ENCODE measurements at places on chromosomes 2 and 18.

GRCh38 chr2:30300456-30301221, 69.3 kb downstream of the LBH start:
- DNase-seq, result no peak

- no peak for DNase-seq
Observed at GRCh38 chr2:47534179-47534919, 131.4 kb downstream of the MSH2 start.

DNA sequence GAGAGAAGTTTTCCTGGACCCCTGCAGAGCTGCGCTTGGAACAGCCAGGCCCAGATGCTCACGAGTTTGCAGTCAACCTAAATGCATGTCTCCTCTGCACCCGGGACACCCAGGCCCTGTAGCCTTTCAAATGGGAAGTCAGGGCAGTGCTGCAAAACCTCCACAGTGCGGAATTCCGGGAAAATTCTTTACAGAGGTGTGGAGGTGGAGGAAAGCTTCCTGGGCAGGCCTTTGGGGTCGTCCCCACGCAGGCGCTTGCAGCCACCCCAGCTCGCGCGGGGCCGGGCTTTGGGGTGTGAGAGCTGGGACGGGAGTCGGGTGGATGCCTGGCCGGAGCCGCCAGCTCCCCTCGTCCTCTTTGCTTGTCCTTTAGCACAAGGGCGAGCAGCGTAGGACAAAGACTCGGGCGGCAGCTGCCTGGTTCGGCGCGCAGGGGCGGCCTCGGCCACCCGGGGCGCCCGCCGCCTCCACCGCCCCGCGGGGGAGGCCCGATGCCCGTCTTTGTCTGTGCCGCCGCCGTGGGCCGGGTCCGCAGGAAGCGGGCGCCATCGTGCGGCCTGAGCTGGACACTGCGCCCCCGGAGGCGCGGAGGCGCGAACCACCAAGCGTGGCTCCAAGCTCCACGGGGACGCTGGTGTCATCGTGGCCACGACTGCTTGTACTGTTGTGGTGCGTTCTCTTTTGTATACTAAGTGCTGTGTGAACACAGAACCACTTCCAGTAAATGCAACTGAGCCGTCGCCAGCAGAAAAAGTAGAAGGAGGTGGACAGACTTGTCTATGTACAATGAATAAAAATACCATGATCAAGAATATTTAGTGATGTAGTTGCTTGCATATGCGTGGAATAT, 28.2 kb upstream of the BCL11A start:
- peak; percentile 67 for DNase-seq

DNA sequence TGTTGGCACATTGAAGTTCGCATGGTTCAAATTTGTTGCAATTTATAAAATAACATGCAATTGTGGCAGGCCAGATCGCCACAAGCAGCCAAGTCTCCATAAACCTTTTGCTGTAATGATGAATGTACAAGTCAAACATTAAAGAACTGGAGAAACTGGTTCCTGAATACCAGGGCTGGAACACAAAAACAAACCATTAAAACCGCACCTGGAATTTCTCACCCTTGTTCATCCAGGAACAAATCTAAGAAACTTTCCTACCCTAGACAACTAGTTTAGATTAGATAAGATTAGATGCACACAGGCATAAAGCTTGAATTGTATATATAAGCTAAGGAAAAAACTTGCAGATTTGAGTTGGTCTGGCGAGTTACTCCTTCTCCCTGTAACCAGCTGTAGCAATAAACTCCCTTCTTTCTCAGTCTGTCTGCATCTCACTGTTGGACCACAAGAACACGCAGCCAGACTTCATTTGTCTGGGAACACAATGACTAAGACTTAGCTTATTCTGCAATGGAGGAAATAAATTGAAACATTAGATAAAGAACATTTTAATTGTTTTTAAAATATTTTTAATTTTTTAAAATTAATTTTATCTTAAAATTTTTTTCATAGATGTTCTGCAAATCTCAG, 1835.5 kb upstream of the LRRTM1 start:
- no peak for DNase-seq

DNA sequence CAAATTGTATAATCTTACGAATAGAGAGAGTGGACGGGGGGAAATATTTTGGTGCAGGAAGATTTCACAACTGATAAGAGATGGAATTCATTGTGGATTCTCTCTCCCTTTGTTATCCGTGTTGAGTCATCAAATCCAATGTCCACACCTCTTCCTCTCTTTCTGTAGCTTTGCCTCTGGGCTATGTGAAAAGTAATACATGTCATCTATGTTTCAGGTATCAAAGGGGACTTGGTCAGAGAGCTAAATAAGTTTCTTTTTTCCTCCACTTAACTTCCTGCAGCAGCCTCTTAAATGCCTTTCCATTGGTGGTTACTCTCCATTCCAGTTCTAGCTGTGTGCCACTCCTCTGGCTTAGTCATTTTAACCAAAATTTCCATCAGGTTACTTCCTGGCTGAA, 169.3 kb upstream of the NXPH2 start:
- DNase-seq, result no peak

GRCh38 chr18:41128126-41128525, 826.9 kb upstream of the PIK3C3 start:
- no peak for DNase-seq

GRCh38 chr18:35089382-35089781, 48.2 kb downstream of the MAPRE2 start:
- DNase-seq, result no peak

DNA sequence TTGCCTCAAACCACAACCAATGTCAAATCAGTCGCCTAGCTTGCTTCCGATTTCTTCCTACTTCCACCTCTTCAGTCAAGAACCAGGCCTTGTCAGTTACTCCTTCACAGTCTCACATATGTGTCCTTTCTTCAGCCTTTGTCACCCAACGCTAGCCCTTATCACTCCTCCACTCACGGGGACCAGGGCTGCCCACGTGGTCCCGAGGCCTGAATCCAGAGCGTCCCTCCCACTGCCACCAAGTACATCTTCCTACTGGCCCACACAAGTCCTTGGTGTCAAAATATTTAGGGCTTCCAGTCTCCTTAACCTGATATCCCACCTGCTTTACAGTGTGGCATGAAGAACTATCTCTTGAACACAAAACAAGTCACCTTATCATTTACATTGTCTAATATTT, 119.1 kb upstream of the SPRED2 start:
- no peak for DNase-seq

DNA sequence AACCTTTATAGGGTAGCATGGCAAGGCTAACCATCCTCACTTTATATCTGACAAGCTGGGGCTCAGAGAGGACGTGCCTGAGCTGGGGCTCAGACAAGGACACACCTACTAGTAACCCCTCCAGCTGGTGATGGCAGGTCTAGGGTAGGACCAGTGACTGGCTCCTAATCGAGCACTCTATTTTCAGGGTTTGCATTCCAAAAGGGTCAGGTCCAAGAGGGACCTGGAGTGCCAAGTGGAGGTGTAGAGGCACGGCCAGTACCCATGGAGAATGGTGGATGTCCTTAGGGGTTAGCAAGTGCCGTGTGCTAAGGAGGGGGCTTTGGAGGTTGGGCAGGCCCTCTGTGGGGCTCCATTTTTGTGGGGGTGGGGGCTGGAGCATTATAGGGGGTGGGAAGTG, 1.2 kb upstream of the DES start:
- DNase-seq, result no peak

- no peak for DNase-seq
Observed at GRCh38 chr2:201411421-201411820, 39.8 kb downstream of the TRAK2 start.

GRCh38 chr2:105052773-105053172, 14.9 kb downstream of the MRPS9 start:
- no peak for DNase-seq

GRCh38 chr2:170530284-170530745, 184.8 kb upstream of the SP5 start:
- DNase-seq, result no peak

- DNase-seq, result no peak
Observed at GRCh38 chr2:144354953-144355352, 165.0 kb downstream of the ZEB2 start.

GRCh38 chr2:3516831-3517230, 2.5 kb downstream of the ADI1 start:
- no peak for DNase-seq

DNA sequence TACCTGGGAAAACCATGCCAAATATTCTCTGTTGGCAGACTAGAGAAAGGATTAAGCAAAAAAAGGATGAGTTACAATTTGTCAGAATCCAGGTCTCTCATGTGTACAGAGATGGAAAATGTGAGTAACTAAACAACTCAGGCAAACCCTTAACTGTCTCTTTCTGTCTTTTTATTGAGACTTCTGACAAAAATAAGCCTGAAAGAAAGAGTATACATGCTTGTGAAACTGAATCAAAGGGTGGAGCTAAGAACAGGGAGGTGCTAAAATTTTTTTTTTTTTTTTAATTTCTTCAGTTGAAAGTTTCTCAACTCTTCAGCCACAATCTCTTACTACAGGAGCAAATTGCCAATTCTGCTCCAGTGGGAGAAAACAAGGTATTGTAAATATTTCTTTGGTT, at the start of gene SERPINB10:
SERPINB10 (plus strand) TSS at position 295 of the 400 bp plus-strand sequence. CDS start 7,553 bp downstream, outside the sequence.
- no peak for DNase-seq

DNA sequence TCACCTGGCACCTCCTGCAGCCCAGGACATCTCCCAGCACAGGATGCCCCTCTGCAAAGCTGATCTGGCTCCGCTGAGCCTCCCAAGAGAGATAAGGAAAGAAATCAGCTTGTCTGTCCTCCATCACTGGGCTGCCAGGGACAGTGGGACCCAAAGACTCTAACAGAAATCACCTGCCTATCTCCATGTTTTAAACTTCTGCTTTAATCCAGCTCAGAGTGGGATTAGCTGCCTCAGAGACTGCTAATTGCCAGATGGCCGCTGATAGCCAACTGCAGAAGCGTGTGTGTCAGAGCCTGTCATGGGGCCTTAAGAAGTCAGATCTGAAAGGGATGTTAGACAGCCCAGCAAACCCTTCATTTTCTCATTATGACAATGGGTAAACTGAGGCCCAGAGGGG, 389.4 kb upstream of the KLHL29 start:
- no peak for DNase-seq

DNA sequence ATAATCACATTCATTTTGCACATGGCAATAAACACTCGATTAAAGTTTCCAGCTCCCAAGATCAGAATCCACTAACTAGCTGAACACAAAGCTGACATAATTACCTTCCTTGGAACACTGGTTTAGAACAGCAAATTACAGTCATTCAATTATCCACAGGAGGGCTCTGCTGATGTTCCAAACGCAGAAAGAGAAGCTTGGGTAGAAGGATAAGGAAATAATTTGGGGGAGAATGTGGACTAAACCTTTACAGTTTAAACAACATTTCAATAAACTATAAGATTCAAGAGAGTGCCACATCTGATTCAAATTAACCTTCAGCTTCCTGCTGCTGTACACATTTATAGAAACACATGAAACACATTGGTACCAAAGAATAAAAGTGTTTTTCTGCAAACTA, 67.8 kb upstream of the ARL4C start:
- no peak for DNase-seq

DNA sequence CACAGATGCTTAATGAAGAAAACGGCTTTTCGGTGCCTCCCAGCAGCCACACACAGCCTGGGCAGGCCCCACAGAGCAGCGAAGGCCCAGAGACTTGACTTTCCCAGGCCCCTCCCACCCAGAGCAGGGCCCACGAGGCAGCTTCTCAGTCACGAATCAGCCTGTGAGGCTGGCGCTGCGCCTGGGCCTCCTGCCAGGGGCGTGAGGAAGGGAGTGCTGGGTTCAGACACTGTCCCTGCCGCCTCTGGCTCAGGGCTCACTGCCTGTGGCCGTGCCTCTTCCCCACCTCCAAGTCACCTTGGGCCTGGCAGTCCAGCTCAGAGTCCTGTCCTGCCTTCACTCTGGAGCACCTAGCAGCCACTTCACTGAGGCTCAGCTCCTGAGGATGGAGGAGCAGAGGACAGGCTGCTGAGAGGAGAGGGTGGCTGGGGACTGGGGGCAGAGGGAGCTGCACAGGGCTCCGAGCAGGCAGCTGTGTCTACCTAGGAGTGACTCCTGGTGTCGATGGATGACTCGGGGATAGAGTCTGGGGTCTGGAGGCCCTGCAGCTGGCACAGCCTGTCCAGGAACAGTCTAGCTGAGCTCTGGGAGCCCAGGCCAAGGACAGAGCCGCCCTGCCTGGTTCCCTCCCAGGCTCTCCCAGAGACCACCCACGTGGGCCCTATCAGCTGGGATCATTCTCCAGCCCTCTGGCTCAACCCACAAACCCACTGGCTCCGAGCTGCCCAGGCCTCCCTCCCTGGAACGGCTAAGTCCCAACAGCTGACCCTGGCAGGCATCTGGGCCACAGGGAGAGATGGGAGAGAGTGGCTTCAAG, 36.4 kb upstream of the FOSL2 start:
- DNase-seq, result no peak

- no peak for DNase-seq
Observed at GRCh38 chr2:12861344-12861930, 144.7 kb downstream of the TRIB2 start.

DNA sequence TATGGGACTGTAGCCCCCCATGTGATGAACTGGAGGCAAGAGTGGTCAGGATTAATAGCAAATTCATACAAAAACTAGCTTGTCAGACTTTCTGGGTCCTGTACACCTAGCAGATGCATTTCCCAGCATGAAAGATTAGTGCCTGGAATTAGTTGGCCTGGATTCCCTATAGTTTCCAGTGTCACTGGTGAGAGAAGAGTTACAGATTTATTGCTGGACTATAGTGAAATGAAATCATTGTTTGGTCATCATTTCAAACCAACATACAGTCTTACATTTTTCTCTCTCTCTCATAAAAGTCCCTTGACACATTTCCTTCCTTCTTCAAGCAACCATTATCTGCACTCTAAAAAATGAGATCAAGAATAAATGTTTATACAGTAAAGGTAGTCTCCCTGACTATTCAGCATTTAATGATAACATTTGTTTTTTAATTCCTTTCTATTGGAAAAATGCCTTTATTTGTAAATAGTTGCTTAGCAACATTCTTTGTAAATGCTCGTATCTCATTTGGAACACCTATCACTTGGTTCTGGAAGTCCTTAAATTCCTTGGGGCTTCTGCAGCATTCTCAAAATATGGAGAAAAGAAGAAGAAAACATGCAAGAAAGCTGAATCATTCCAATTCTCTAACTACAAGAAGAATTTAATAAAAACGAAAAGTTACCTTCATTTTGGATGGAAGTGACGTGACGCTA, 144.4 kb downstream of the MREG start:
- no peak for DNase-seq

DNA sequence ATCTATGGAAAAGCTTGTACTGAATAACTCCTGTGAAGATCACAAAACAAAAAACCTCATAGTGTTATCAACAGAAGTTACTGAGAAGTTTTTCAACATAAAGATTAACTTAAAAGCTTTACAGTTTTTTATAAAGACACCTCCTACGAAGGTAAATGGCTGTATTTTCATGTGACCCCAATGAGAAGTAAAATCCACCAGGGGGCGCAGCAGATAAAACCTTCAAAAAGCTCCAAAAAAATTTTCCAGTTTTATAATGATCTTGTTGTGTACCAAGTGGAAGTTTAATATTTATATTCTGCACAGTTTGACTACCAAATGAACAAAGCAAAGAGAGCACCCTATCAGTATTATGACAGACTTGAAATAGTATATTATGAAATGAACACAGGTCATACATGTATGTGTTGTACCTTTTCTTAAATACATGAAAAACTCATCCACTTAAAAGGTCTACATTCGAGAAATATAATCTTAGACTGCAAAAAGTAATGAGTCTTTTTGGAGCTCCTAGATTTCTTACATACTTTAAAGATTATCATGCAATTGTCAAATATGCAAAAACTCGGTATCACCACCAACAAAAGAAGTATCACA, 38.5 kb downstream of the PNO1 start:
- peak; percentile 42 for DNase-seq
